ENCODE measurements at places on chromosomes 1 and 21.

- no peak for DNase-seq
Observed at GRCh38 chr1:239886266-239886665, 205.4 kb upstream of the FMN2 start.

DNA sequence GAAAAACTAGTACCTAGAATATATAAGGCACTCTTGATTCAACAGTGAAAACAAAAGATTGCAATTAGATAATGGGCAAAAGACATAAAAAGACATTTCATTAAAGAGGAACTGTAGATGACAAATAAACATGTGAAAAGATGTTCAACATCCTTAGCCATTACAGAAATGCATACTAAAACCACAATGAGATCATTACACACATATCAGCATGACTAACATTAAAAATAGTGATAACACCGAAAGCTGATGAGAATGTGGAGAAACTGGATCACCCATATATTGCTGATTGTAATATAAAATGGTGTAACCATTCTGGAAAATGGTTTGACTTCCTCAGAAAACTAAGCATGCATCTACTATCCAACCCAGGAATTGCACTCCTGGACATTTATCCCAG is 340.3 kb downstream of the SEC16B start:
- DNase-seq, result no peak

DNA sequence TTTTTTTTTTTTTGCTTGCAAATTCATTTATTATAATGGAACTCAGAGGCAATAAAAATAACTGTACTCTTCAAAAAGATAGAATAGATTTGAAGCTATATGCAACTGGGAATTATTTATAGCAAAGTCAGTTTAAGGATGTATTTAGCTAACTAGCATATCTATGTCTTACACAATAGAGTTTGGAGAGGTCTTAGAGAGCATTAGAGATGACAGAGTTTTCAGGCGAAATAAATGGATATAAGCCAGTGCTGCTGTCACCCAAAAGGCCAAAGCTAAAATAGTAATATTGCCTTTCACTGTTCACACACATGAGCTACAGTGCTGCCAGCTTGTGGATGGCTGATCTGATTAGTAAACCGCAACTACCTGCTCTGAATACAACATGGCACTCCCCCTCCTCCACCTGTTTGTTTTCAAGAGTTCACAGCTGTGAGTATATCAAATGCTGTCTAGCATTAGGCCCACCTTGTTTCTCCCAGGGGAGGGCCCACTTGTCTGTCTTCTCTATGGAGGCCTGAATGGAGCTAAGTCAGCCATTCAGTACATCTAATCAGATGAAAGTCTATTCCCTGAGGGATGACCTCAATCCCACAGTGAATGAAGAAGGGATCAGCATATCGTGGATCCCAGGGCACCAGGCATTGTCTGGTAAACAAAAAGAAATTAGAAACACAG is 25.2 kb upstream of the SSX2IP start:
- no peak for DNase-seq

- no peak for DNase-seq
Observed at GRCh38 chr1:214496126-214496525, 55.3 kb downstream of the PTPN14 start.

DNA sequence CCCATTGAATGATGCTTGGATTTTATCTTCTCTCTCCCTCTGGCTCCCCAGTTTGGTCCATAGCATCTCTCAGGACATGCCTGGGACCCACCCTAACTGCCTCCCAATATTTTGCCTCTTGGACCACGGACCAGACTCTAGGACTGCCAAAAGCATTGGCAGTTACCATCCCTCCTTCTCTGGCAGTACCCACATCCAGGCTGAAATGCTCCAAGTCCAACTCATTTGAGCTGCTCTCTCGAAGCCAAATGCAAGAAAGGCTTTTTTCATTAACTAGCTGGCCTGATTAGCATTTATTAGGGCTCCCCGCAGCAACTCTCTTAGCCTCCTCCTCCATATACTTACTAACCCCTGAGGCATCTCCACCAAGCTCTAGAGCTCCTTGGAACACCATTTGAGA is 140.0 kb upstream of the GRIK3 start:
- DNase-seq, result no peak

DNA sequence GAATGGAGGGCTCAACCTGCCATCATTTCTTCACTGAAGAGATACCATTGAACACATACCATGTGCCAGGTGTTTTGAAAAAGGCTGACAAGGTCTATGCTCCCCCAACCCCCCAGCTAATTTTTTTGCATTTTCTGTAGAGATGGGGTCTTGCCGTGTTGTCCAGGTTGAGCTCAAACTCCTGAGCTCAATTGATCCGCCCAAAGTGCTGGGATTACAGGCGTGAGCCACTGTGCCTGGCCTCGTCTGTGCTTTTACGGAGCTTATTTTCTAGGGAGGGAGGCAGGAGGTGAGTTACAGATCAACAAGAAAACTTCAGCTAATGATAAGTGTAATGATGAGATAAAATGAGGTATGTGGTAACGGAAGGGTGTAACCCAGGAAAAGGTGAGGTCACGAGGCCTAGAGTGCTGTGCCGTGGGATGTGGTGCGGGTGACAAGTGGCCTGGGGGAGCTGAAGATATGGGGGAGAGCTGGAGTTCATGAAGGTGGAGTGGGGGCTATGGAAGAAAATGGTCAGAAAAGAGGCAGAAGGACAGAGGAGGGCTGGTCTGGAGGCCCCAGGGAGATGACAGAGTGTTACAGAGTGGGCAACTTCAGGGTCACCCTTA is 28.2 kb downstream of the FAAH start:
- no peak for DNase-seq

DNA sequence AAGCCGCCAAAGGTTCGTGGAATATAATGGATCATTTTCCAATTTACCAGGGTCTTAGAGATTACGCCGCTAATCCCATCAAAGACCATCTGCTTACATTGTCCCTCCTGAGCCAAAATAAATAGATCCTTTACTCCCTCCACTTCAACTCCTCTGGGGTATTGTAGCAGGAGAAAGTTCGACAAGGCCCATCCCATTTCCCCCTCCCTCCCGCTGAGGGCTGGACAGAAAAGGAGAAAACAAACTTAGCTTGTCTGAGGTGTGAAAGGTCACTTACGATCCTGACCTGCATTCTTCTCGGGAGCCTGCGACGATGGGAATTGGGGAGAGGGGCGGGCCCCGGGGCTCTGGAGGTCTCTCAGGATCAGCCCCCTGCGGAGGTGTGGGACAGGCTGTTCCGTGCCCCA is 60.8 kb downstream of the MEF2D start:
- no peak for DNase-seq

DNA sequence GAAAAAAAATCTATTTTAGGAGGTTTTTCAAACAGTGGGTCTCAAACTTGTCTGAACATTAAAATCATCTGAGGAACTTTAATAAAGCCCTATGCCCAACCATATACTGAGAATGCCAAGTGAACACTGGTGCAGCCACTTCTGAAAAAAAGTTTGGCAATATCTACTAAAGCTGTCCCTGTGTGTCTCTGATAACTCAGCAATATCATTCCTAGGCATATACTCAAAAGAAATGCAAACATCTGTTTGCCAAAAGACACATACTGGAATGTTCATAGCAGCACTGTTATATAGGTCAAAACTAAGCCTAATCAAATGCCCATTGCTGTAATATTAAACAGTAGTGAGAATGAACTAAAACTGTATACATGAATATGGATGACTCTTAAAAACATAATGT is 74.2 kb upstream of the RGS4 start:
- DNase-seq, result no peak

- no peak for DNase-seq
Observed at GRCh38 chr1:43464681-43465504, 11.2 kb upstream of the HYI start.

GRCh38 chr1:29488794-29489311 is 252.5 kb downstream of the PTPRU start:
- no peak for DNase-seq

DNA sequence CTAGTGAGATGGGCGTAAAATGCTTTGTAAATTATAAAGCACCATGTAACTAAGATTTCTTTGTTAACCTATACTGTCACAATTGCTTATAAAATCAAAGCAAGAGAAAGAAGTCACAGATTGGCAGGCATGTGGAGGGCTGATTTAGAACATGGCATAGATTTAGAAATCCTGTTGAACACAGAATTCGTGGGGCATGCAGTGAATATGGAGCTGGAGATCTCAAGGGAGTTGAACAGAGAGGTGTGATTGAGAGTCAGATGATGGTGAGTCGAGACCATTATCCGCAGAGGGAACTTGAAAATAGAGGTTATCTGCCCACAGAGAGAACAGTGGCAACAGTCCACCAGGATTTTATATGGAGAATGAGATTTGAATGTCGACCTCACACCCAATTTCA is 27.6 kb downstream of the PBX1 start:
- no peak for DNase-seq

All from right forelimb (tissue), 1 donor.